ENCODE measurements at places on chromosomes 12 and 14. TPM values are rescaled to one million over a fixed set of nuclear protein-coding genes. Genes with fewer than 3 reads are reported as not detected.

Gene IFT81
- total RNA-seq, result 2.6 TPM

GRCh38 chr14:55301437-55302121, 30.4 kb downstream of the FBXO34 start:
- no peak overlapping the region for H3K4me3 ChIP-seq
- H3K36me3 ChIP-seq, result no peaks in the 10 kb centered on the region
- H3K27ac ChIP-seq, result no peak overlapping the region
- H3K27me3 ChIP-seq, result no peaks in the 10 kb centered on the region
- no peak for DNase-seq

Gene GPR132
- 0.11 TPM for total RNA-seq

DNA sequence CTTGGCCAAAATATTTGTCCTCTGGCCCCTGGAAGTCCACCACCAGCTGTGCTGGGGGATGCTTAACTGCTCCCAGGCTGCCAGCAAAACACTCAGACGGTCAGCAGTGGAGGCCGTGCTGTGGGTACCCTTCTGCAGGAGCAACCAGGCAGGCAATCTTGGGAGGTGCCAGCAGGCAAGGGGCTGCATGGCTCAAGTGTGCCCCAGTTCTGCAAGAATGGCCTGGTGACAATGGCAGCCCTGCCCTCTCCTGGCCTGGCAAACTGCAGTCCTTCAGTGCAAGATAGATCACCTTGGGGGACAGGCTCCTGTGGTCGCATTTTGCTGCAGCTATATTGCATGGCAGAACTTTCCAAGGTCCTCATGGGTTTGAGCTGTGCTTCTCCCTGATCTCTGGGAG, 728.3 kb downstream of the TMTC2 start:
- DNase-seq, result no peak
- H3K27ac ChIP-seq, result no peak overlapping the region
- no peaks in the 10 kb centered on the region for H3K4me1 ChIP-seq
- no peak overlapping the region for H3K4me3 ChIP-seq

- H3K27me3 ChIP-seq, result no peaks in the 10 kb centered on the region
- no peaks in the 10 kb centered on the region for H3K36me3 ChIP-seq
- H3K4me1 ChIP-seq, result peaks cover 23% of the 10 kb centered on the region
- no peak for DNase-seq
Measured at GRCh38 chr14:35355981-35356841, 48.3 kb downstream of the NFKBIA start.

GRCh38 chr12:105352940-105353635, 22.6 kb downstream of the C12orf75 start:
- no peak overlapping the region for H3K27ac ChIP-seq
- no peaks in the 10 kb centered on the region for H3K27me3 ChIP-seq
- H3K4me3 ChIP-seq, result no peak overlapping the region
- no peaks in the 10 kb centered on the region for H3K36me3 ChIP-seq

GRCh38 chr12:116620124-116620491, 60.9 kb downstream of the MAP1LC3B2 start:
- no peaks in the 10 kb centered on the region for H3K36me3 ChIP-seq
- no peak for DNase-seq
- no peak overlapping the region for H3K27ac ChIP-seq
- H3K27me3 ChIP-seq, result no peaks in the 10 kb centered on the region
- H3K4me3 ChIP-seq, result no peak overlapping the region

GRCh38 chr12:41151793-41152192, 36.3 kb upstream of the PDZRN4 start:
- H3K36me3 ChIP-seq, result no peaks in the 10 kb centered on the region
- no peaks in the 10 kb centered on the region for H3K27me3 ChIP-seq
- H3K4me1 ChIP-seq, result no peaks in the 10 kb centered on the region

DNA sequence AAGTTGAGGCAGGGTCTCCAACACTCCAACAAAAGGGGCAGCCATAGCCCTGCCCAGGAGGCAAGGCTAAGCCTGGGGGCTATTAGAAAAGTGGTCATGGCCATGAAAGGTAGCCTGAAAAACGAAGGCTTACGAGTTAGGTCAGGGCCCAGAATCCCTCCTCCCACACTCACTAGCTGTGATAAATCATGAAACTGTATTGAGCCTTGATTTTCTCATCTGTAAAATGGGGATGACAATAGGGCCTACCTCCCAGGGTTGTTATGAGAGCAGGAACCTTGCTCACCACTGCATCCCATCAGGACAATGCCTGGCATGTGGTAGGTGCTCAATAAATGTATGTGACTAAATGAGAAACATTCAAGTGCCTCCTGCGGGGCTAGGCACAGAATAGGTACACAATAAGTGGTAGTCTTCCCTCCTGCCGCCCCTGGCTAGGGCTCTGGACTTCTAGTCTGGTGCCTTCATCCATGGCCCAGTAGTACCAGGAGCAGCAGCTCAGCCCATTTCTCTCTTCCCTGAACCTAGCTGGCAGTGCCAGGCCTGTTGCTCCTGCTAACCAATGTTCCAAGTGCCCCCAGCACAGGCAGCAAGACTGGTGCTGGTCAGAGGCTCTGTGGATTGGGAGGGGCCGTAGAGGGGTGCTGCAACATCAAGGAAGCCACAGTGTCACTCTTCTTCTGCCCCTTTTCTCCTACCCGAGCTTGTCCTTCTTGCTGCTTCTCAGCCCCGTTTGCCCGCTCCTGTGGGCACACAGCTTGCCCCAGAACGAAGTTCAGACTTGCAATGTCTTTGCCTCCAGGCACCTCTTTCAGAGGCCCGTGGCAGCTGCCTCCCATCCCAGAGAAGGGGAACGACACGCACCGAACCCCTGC, 7.8 kb downstream of the PGF start:
- no peaks in the 10 kb centered on the region for H3K27me3 ChIP-seq
- H3K4me3 ChIP-seq, result no peak overlapping the region
- no peaks in the 10 kb centered on the region for H3K36me3 ChIP-seq
- H3K4me1 ChIP-seq, result peaks cover 7% of the 10 kb centered on the region
- DNase-seq, result no peak
- H3K27ac ChIP-seq, result no peak overlapping the region

Data from right lobe of liver (tissue), 6 donors.